ENCODE measurements at places on chromosomes 5 and 9.

GRCh38 chr5:132215329-132215728 is 12.3 kb downstream of the P4HA2 start:
- DNase-seq, result no peak

DNA sequence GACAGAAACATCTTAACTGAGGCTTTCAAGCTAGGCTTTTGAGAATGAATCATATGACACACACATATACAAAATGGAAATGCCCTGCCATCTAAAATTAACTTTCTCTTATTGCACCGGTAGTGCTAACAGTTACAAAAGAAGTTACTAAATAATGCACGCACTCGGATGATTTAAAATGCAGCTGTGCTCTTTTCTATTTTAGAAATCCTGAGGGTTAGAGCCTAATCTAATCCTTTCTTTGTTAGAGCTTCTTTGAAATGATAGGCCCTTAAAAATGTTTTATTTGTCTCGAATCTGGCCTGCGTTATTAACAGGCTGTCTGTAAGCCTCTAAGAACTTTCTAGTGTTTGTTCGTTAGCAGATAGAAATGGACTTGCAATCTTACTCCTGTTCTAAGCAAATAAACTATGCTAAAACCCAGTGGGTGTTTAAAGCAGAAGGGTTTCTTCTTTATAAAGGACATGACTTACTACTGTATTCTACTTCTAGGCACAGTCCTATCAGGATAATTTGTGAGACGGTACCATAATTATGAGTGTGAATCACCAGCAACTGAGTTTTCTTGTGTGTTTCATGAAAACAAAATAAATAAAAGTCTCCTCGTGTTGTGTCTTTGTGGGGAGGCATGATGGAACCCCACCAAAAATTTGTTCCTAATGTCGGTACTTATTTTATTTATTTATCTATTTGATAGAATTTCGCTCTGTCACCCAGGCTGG is 69.2 kb upstream of the MYO10 start:
- no peak for DNase-seq

DNA sequence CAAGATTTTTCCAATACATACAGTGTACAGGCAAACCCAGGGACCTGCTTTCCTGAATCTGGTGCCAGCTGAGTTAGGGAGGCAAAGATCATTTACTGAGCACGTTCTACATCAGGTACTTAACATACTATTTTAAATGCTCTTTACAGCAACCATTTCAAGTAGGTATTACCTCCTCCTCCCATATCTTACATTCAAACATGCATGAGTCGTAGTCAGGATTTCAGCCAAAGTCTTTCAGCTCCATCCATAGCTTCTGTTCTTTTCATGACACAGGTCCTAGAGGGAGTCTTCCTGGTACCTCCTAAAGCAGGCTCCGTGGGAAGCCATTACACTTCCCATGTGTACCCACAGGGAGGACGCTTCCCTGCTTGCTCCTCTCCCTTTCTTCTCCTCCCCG is 11.7 kb downstream of the KCNV2 start:
- no peak for DNase-seq

DNA sequence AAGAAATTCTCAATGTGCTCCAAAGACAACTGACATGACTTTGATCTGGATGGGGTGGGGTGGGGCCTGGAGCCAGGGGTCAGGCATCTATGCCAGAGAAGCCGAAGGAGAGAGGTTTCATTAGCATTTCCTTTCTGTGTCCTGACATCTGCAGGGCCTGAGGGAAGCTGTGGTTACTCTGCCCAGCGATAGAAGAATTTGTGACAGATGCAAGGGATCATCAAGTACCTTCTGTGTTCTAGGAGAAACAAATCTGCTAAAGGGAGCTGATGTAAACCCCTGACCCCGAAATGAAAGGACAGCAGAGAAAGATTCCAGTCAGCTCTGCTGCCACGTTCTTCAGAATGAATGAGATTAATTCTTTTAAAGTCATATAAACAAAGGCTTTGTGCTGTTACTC is 335.7 kb downstream of the PRELID2 start:
- DNase-seq, result no peak

GRCh38 chr5:107576155-107576554 is 94.6 kb downstream of the EFNA5 start:
- no peak for DNase-seq

DNA sequence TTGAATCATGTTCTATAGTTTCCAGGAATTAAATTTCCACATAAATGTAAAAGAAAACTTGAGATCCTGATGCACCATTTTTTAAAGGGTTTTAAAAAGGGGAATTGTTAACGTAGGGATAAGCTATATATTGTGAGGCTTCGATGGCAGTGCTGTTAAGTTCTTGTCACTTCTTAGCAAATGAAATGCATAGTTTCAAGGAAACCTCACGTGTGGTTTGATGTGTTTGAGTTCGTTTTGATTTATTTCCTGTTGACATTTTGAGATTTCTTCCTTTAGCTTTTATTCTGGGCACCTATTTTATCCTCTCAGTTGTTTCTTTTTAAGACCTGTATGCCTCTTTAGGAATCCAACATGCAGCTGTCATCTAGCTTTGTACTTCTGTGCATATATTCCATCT is 301.0 kb downstream of the DOCK8 start:
- no peak for DNase-seq

DNA sequence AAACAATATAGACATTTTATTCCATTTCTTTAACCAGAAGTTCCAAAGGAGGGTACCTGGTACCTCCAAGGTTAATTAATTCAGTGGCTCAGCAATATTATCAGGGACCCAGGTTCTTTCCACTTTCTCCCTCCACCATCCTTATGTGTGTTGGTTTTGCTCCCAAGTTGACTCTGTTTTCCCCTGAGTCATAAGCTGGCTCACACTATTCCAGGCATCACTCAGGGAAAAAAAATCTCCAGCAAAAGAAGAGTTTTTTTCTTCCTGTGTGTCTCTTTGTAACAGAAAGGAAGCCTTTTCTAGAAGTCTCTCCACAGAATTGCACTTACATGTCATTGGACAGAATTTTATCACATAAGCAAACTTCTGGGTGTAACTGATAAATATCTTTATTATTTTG is 31.2 kb upstream of the GALNT10 start:
- no peak for DNase-seq

DNA sequence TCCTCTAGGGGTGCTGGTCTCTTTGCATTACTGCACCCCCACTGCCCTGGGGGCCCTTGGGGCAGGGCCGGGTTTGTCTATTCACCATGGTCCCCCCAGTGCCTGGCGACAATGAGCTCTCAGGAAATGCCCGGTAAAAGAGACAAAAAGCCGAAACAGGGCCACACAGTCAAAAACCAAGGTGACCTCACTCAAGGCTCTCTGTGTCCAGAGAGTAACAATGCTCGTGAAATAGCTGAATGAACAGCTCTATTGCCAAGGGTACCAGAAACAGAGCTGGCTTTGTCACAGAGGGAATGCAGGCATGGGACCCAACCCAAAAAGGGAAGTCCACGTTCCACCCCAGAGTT is 16.0 kb downstream of the SH3PXD2B start:
- no peak for DNase-seq

GRCh38 chr5:30607301-30607894 is 586.1 kb upstream of the CDH6 start:
- DNase-seq, result no peak

DNA sequence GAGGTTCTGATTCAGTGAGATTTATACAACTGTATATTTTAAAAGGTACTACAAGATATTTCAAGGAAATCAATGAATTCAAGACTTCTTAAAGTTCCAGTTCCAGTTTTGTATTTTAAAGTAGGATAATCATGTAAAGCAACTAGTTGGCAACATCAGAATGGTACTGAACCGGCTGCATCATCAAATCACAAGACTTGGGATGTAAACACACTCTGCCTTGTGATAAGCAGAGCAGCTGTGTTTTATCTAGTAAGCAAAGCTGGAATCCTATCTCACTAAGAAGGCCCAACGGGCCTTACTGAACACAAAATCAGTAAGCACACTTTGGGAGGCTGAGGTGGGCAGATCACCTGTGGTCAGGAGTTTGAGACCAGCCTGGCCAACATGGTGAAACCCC is 327.2 kb upstream of the NREP start:
- no peak for DNase-seq

DNA sequence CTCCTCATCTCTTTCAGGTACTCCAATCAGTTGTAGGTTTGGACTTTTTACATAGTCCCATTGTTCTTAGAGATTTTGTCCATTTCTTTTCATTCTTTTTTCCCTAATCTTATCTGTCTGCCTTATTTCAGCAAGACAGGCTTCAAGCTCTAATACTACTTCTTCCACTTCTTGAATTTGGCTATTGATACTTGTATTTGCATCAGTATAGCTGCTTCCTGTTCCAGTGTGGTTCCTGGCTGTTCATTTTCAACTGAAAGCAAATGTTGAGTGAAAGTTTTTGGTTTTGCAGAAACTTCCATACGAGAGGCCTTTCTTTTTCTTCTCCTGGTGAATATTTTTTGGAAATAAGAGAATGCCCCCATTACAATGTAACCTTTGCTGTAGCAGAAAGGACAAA is 12.0 kb upstream of the IFNA1 start:
- DNase-seq, result no peak

GRCh38 chr9:34267660-34268059 is 61.4 kb downstream of the KIF24 start:
- DNase-seq, result no peak

GRCh38 chr9:88804254-88804596 is 187.0 kb upstream of the S1PR3 start:
- DNase-seq, result no peak

- DNase-seq, result no peak
These were observed 705.4 kb upstream of the RIOK2 start for GRCh38 chr5:97888439-97888838.

GRCh38 chr5:4212981-4213819 is 617.6 kb downstream of the IRX1 start:
- DNase-seq, result no peak

- DNase-seq, result no peak
These were observed 298.5 kb upstream of the IZUMO3 start for GRCh38 chr9:24844217-24844616.

- DNase-seq, result no peak
These were observed 54.3 kb downstream of the RGMB start for GRCh38 chr5:98827588-98828284.

DNA sequence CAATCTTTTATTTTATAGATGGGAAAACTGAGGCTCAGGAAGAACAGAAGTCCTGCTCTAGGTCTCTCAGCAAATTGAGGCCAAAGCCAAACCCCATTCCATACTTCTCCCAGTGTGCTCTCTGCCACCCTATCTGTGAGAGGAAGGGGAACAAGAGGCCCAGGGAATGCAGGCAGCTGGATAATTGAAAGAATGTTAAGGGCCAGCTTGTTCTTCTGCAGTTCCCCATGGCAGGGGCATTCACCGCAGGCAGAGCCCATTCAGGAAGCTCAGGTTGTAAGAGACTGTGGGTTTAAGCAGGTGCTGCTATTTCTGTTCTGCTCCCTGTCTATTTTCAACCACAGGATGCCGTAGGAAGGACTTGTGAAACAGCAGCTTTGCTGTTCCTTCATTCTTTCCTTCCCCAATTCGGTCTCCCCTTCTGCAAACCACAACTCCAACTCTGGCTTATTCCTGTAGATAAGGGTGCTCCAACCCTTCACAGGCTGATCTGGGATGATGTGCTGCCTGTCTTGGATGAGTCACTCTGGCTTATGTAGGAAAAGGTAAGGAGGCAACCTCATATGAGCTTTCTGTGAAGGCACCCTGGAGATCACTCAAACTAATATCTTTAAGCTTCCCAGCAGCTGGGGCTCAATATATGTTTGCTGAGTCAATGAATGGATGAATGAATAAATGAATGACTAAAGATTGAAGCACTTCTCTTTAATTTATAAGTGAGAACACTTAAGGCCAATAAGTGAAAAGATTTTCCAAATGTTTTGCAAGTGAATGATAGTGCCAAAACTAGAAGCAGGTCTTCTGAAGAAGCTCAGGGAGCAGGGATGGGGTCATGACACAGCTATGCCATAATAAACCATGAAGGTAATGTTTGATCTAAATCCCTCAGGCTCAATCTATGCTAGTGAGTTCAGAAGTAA is 377.6 kb downstream of the BRINP1 start:
- no peak for DNase-seq
